GOT3 (cell line): ENCODE measurements at places on chromosomes 2 and 18.

DNA sequence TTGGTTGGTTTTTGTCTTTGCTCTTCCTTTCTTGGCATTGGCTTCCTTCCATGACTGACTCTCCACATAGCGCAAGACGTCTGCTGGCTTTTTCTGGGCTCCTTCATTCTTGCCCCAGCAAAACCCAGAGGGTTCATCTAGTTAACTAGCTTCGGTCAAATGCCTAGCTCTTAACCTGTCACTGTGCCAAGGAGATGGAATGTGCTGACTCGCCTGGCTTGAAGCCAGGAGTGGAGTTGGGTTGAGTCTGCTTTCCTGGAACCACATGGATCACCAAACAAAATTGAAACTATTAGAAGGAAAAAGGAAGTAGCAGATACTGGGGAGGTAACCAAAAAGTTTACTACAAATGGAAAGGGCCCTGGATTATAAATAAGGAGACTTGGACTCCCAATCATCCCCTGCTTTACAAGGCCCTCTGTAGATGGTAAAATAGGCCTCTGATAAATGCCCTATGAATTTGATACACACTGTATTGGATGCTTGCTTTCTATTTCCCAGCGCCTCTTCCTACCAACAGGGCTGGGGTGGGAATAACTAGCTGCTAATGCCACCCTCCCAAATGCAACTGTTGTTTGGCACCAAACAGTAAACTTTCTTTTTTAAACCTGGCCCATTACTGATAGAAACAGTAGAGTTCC, 11.3 kb downstream of the MALT1 start:
- no peak for DNase-seq

GRCh38 chr2:113060796-113061195, 1.8 kb downstream of the IL36RN start:
- no peak for DNase-seq

GRCh38 chr2:167843657-167844056, 403.7 kb downstream of the STK39 start:
- DNase-seq, result no peak

DNA sequence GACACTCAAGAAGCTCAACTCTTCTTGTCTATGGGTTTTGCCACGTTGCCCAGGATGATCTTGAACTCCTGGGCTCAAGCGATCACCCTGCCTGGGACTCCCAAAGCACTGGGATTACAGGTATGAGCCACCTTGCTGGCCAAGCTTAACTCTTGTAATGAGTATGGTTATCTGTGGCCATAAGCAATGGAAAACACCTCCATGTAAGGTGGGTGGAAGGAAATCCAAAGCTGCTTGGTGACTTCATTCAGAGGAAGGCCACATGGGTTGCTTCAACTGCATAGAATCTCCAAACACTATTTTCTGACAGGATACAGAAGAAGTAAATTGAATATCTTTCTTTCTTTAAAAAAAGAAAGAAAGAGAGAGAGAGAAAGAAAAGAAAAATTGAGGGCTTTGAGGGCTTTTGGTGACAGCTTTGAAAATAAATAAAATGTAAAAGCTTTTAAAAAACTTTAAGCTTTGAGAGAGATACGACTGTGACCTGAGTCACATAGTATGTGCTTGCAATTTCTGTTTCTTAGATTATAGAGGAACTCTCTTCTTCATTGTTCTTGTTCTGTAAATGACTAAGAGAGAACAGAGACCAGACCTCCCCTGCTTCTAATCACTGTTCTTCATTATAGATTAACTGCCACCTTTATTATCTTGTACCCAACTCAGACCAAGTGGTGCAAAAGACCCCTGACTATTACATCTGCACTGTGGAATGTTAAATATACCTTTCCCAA, 123.1 kb upstream of the NDUFV2 start:
- DNase-seq, result no peak

DNA sequence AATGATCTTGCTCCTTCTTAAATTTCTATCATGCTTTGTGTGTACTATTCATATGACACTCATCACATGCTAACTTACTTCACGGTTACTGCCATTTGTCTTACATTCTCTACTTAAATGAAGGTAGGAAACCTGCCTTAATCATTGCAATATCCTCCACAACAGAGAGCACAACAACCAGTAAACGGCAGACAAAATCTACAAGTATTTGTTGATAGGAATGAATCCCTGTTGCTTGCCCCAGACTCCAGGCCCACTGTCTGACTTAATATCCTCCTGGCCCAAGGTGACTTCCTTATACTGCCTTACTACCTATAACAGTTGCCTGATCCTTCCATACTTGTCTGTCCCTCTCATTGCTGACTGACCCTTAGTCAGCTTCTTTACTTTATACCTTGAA, 3.5 kb downstream of the PPP3R1 start:
- DNase-seq, result no peak

- DNase-seq, result no peak
These were observed 57.5 kb downstream of the PIAS2 start for GRCh38 chr18:46859855-46860254.

GRCh38 chr2:172256886-172257285, 154.2 kb upstream of the DLX2 start:
- no peak for DNase-seq

- DNase-seq, result no peak
These were observed 16.5 kb upstream of the FAHD2A start for GRCh38 chr2:95386031-95386430.

DNA sequence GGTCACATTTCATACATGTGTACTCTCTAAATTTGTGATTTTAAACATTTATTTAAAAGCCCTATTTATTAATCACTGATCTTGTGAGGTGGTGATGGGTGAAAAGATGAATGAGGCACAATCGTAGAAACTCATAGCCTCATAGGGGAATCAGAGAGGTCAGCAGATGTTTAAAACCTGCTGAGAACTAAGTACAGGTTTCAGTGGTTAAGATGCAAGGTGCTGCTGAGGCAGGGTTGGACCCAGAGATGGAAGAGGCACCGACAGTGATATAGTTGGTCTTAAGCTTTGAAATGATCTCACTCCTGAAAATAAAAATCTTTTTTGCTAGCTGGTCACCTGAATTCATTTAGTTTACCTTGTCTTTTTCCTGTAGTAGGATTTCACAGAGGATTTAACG, 49.6 kb downstream of the LINC00305 start:
- DNase-seq, result no peak

GRCh38 chr18:65762556-65762955, 11.7 kb downstream of the CDH7 start:
- DNase-seq, result no peak

- DNase-seq, result no peak
These were observed 239.9 kb downstream of the DSEL start for GRCh38 chr18:67276638-67277037.

- no peak for DNase-seq
These were observed 41.9 kb downstream of the TMEM131 start for GRCh38 chr2:97953853-97954252.

- DNase-seq, result no peak
These were observed 10.4 kb downstream of the HOXD8 start for GRCh38 chr2:176139661-176140512.

DNA sequence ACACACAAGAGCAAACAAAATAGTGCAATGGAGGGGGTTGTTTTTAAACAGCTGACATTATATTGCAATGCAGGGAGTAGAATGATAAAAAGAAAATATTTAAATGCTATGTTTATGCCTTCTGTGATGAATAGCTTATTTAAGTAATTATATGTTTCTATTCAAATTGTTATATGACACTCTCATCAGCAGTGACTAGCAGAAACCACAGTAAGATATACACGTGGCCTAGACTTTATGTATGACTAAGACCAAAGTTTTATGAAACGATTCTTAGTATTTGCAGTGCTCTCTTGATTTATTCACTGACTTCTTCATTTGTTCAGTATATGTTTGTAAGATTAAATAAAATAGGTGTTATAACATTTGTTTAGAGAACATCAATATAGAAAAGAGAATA, 26.1 kb upstream of the C1D start:
- DNase-seq, result no peak

GRCh38 chr2:239436669-239437335, 36.0 kb upstream of the HDAC4 start:
- no peak for DNase-seq

GRCh38 chr2:10638093-10638492, 51.7 kb downstream of the NOL10 start:
- no peak for DNase-seq

- no peak for DNase-seq
These were observed 33.6 kb upstream of the AP1S3 start for GRCh38 chr2:223870840-223871611.

- DNase-seq, result no peak
These were observed 24.3 kb upstream of the MAPRE3 start for GRCh38 chr2:26945991-26946750.

DNA sequence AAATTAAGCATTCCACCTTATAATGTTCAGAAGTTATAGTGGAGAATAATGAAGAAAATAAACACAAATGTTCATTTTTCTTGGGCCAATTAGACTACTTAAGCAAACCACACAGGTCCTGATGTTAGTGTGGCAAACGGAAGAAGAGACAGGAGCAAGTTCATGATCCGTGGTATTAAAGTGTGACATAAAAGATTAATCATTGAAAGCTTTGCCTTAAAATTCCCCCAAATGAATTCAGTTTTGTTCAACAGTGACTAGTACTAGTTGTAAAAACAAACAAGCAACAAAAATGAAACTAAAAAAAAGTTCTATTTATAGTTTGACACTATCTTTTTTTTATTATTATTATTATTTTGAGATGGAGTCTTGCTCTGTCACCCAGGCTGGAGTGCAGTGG, 73.7 kb downstream of the RFTN2 start:
- no peak for DNase-seq

- DNase-seq, result no peak
These were observed 62.2 kb downstream of the MYCN start for GRCh38 chr2:16002575-16002974.

- DNase-seq, result no peak
These were observed 146.2 kb upstream of the OSR1 start for GRCh38 chr2:19504400-19505198.

DNA sequence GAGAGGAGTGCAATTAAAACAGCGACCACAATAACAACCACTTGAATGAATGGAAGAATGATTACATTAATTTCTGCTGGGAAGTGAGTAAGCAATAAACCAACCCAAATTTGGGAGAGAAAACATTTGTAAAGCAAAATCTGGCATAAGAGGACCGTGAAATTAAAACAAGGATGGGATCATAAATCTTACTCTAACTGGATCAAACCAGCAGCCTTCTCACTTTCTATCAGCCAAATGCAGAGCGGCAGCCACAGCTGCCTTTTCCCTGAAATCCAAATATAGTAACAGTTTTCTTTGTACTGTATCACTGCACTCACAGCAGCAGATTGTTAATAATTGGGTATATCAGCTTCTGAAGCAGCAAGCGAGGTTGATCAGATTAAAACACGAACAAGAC, 245.2 kb upstream of the REG3G start:
- no peak for DNase-seq

- no peak for DNase-seq
These were observed 91.9 kb upstream of the CXCR4 start for GRCh38 chr2:136209561-136210454.

DNA sequence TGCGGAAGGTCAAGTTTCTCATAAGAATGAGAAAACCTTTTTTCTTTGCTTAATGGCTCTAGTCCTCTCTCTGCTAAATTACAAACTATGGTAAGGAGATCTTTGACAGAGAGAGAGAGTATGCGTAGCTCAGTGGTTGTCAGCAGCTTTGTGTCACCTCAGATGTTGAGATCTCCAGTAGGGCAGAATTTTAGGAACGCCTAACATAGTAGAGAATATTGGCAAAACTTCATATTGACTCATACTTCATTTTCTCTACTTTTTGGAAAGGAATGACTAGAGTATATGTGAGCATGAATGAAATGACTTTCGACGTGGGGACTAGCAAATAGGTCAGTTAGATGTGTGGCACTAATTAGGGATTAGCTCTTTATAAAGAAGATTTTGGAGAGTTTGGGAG, 64.0 kb downstream of the WDR7 start:
- DNase-seq, result no peak
